Non-pigmented ciliary epithelial cell (primary cell): ENCODE measurements at places on chromosomes 2 and 18.

DNA sequence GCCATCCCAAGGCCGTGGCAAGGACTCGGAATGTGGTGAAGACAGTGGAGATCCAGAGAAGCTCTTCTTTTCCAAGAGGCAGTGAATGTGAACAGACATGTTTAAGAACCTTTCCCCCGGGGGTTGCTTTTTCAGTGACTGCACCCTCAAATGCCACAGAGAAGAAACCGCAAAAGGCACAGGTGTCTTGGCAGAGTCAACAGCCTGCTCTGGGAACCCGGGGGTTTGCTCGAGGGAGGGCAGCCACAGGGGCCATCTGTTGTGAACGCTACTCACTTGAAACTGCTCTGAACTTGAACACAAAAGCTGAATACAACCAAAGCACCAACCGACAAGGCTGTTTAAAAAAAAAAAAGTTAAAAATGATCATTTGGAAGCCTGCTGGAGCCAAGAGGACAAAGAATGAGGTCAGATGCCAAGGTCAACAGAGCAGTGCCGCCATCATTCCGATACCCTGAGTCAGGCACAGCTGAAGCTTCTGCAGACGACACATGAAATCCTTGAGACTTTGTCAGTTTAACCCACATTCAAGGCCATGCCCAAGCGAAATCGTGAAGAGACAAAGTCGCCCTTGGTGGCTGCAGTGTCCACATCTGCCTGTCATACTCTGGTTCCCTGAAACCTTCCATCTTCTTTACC is 47.4 kb downstream of the PSMG2 start:
- DNase-seq, result no peak

DNA sequence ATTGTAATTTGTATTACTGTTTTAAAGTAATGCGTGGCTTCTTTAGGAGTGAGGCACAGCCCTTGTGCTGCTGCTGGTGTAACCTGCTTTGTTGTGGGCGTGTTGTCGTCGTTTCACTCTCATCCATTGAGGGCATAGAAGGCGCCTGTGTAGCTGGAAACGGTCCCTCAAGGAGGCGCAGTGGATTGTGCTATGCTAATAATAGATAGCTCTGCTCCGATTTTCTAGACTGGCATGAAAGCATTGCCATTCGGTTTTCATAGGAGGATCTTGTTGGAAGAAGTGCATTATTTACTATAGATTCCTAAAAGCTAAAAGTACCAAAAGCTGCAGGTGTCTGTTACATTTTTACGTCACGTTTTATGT is 17.9 kb downstream of the RAB12 start:
- DNase-seq, result no peak

DNA sequence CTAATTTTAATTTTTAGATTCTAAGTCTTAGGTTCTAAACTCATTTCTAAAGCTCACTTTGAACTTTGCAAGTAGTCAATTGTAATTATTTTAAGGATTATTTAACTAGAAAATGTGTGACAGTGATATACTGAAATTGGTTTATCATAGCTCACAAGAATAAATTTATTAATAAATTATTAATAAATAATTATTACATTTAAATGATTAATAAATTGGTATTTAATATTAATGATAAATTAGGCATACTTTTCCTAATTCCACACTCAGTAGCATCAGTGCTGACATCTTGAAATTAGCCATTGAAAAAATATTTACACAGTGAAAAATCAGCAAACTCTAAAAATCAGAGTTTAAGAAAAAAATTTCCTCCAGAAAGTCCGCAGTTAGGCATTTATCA is 433.7 kb downstream of the FIGN start:
- no peak for DNase-seq

GRCh38 chr2:173860082-173860481 is 105.1 kb downstream of the SP3 start:
- DNase-seq, result no peak

- no peak for DNase-seq
Measured at GRCh38 chr2:240360645-240361475, 74.6 kb upstream of the GPC1 start.

DNA sequence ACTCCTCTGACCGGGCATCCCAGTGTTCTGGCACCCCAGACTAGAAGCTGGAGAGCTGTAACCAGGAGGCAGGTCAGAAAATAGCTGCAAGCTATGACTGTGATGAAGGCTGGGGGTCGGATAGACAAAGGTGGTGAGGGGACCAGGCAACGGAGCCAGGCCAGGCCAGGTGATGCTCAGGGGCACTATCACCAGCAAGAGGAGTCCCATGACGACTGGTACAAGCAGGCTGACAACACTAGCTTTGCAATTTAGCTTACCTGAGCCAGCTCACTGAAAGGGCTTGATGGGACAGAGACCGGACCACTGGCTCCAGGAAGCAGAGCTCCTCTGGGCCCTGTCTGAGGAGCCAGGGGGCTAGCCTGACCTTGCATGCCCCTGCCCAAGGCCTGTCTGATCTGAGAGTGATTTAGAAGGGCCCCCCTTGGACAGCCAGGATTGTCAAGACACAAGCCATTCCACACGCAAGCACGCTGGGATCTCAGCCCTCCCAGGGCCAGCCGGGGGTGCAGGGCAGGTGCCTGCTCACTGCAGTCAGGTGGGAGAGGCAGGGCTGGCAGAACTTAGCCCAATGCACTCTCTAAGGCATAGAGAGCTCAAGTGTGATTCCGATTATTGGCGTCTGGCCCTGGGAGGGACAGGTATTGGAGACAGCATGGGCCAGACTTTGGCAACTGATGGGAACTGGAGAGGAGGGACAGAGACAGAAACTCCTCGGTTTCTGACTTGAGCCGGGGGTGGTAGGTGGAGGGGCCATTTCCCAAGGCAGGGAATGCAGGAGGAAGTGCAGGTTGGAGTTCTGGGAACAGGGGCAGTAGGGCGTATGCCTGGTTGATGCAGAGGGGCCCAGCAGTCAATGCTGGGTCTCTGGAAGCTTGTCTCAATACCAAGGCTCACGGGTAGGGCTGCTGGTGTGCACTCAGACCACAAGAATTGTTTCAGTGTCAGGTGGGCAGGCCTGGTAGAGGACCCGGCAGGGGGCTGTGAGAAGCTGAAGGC is 47.7 kb downstream of the MYO7B start:
- DNase-seq, result no peak

DNA sequence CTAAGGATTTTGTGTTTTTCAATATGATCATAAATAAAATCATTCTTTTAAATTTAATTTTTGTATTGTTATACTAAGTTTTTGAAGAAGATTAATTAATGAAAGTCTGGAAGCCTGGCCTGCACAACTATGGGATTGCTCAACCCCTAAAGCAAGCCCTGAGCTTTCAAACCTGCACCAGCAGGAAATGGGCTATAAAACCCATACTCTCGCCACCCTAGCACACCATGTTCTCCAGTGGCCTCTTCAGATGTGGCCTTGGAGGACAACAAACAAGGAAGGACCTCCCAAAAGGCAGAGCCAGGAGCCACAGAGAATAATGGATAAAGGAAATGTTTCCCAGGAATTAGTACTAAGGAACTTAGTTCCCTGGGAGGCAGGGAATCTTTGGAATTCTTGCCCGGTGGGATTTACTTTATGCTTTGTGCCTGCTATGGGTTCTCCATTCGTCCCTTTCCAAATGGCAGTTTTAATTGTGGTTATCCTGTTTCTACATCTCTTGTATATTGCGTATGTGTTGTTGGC is 212.5 kb downstream of the ZFP36L2 start:
- no peak for DNase-seq

GRCh38 chr2:135485441-135485840 is 45.6 kb downstream of the ZRANB3 start:
- no peak for DNase-seq

- no peak for DNase-seq
Measured at GRCh38 chr18:57631697-57632096, 10.1 kb upstream of the NARS1 start.
